ENCODE measurements at places on chromosomes 1 and 21. TPM values are rescaled to one million over a fixed set of nuclear protein-coding genes. Genes with fewer than 3 reads are reported as not detected.

TMEM240 gene
- 1.7 TPM for total RNA-seq

CLCA4 gene
- not detected for total RNA-seq

IFNAR2 gene
- 20.3 TPM for total RNA-seq

ADIPOR1 gene
- 92.9 TPM for total RNA-seq

CZIB gene
- 45.8 TPM for total RNA-seq

RPL11 gene
- total RNA-seq = 1,078 TPM

LCE3E gene
- total RNA-seq = not detected

SLFNL1 gene
- total RNA-seq = 0.18 TPM

UBE2U gene
- not detected for total RNA-seq

KCTD3 gene
- total RNA-seq = 31.3 TPM

PCP4L1 gene
- total RNA-seq = not detected

FRRS1 gene
- 1.2 TPM for total RNA-seq

IARS2 gene
- total RNA-seq = 56.8 TPM

RGS2 gene
- 2.9 TPM for total RNA-seq

MPZ gene
- total RNA-seq = 4.7 TPM

SHC1 gene
- total RNA-seq = 300 TPM

AIM2 gene
- total RNA-seq = not detected

RIPPLY3 gene
- not detected for total RNA-seq

GPR161 gene
- 19.9 TPM for total RNA-seq

NKAIN1 gene
- not detected for total RNA-seq

HSPA6 gene
- total RNA-seq = 0.06 TPM

RNF186 gene
- total RNA-seq = not detected

RGS13 gene
- not detected for total RNA-seq

KRTAP13-2 gene
- not detected for total RNA-seq

MROH9 gene
- total RNA-seq = not detected

CAMSAP2 gene
- total RNA-seq = 23.2 TPM

CDK18 gene
- total RNA-seq = 9.7 TPM

ACADM gene
- 13.4 TPM for total RNA-seq

BEND5 gene
- 0.29 TPM for total RNA-seq

UTS2 gene
- total RNA-seq = not detected

SRGAP2 gene
- 120 TPM for total RNA-seq

WDTC1 gene
- total RNA-seq = 36.2 TPM

TMEM269 gene
- not detected for total RNA-seq

SGIP1 gene
- 9.6 TPM for total RNA-seq

C1orf226 gene
- 4.2 TPM for total RNA-seq

S100A3 gene
- 6.9 TPM for total RNA-seq

FCRL6 gene
- total RNA-seq = not detected

ZNF683 gene
- not detected for total RNA-seq

DCST1 gene
- not detected for total RNA-seq

ERG gene
- total RNA-seq = 118 TPM

WNT3A gene
- total RNA-seq = not detected

RAB7B gene
- 0.63 TPM for total RNA-seq

ASCL5 gene
- total RNA-seq = not detected

LRRC7 gene
- total RNA-seq = not detected

KRTAP11-1 gene
- total RNA-seq = not detected

HENMT1 gene
- 3.0 TPM for total RNA-seq

SPATA6 gene
- total RNA-seq = 3.1 TPM

F11R gene
- total RNA-seq = 133 TPM

PAPPA2 gene
- total RNA-seq = 0.18 TPM

TPTE gene
- not detected for total RNA-seq

PRELP gene
- not detected for total RNA-seq

COL9A2 gene
- 0.12 TPM for total RNA-seq

TFF3 gene
- total RNA-seq = 5.4 TPM

LYSMD1 gene
- 5.9 TPM for total RNA-seq

PLXNA2 gene
- total RNA-seq = 142 TPM

DMBX1 gene
- not detected for total RNA-seq

PLCH2 gene
- total RNA-seq = not detected

F13B gene
- total RNA-seq = not detected

S100A13 gene
- total RNA-seq = 104 TPM
